T-helper 17 cell (primary cell): ENCODE measurements at places on chromosomes 6 and 20. TPM values are rescaled to one million over a fixed set of nuclear protein-coding genes. Genes with fewer than 3 reads are reported as not detected.

Gene OR2B3
- total RNA-seq, result not detected

Gene PTPRT
- not detected for total RNA-seq

Gene LSM14B
- 32.3 TPM for total RNA-seq

Gene ZC2HC1B
- total RNA-seq, result not detected

Gene B3GAT2
- total RNA-seq, result not detected

Gene NOTCH4
- 0.60 TPM for total RNA-seq

Gene TCF21
- not detected for total RNA-seq

Gene PXDC1
- 3.6 TPM for total RNA-seq
